Fibroblast of skin of scalp (primary cell): ENCODE measurements at places on chromosomes 1 and 21.

GRCh38 chr1:94688646-94689045, 131.5 kb upstream of the SLC44A3 start:
- no peak for DNase-seq

DNA sequence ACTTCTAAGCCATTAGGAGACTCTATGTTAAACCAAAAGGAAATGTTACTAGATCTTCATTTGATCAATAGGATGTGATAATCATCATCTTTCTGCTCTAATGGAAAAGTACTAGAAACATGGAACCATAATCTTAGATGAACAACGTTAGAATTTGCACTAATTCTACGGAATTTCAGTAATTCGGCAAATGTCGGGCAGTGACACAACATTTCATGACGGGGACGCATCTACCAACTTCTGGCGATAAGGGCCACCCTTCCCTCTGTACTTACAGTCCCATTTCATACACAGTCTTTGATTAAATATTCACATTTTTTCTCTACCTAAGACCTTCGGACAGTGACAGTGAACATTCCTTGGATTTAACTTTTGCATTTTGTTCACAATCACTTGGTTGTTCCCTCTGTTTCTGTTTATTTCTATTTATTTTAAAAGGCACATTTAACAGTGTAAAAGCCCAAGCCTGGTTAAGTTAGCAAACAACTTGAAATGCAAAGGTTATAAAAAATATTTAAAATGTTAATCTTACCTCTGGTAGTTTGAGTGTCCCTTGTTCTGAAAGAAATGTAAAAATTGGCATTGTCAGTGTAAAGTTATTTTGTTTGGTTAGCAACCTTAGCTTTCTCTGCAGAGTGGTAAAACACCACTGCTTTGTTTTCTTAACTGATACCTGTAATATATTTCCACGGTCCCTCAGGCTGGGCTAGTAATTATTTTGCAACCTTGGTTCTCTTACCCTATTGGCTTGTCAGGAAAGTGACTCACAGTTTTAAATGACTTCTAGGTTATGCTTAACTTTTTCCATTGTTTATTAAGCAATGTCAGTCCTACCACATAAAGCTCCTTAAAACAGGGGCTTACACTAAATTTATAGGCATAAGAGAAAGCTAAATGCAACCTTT, 276.9 kb downstream of the VAV3 start:
- no peak for DNase-seq

- no peak for DNase-seq
Observed at GRCh38 chr1:91057784-91058183, 35.9 kb upstream of the ZNF644 start.

DNA sequence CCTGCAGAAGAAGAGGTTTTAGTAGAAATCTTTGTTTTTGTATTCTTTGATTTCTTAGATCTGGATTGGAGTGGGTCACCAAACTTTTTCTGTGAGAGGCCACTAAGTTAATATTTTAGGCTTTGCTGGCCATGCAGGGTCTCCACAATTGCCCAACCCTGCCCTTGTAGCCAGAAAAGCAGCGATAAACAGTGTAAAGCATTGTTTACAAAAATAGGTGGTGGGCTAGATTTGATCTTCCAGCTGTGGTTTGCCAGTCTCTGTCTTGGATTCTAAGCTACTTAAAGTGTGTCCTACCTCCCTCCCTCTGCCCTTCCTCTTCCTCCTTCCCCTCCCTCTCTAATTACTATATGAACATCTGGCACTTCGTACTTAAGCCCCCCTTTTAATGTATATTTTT, 68.0 kb downstream of the LAMC1 start:
- no peak for DNase-seq

GRCh38 chr1:193656841-193657240, 470.4 kb upstream of the B3GALT2 start:
- DNase-seq, result no peak

GRCh38 chr21:34029743-34030528, 43.4 kb upstream of the MRPS6 start:
- DNase-seq, result peak; percentile 83

DNA sequence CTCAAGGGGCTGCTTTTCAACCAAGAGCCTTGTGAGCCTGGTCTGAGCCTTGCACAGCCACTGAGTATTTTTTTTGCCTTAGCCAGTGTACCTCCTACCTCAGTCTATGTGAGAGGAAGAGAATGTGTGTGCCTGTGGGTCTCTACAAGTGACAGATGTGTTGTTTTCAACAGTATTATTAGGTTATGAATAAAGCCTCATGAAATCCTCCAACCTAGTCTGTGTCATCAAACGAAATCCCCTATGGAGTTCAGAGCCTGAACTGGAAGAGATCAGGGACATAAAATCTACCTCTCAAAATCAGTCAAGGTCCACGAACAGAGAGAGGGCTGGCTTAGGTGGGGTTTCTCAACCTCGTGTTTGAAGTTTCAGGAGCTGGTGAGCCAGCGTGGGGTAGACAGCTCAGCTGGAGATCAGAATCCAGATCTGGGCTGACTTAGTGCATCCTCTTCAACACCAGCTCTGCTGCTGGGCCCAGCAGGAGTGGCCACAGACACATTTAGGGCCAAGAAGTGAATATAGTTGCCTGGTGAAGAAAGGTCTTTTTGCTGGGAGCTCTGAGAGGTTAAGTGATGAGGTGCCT, 8.2 kb downstream of the XKR8 start:
- DNase-seq, result no peak

DNA sequence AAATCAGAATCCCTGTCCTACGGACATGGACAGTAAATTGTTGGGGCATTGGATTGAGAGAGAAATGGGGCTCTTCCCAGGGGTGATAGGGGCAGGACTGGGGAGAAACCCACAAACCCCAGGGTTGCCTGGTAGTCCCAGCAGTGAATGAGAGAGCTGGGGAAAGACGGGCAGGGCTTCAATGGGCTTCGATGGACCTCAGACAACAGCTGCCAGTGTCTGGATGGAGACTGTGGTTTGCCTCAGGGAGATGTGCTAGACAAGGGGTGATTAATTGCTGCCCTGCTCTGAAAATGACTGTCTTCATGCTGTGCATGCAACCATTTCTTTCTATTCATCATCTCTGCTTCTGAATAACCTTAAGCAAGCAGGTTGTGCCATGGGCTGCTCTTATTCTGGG, 7.4 kb downstream of the GPR25 start:
- DNase-seq, result no peak

DNA sequence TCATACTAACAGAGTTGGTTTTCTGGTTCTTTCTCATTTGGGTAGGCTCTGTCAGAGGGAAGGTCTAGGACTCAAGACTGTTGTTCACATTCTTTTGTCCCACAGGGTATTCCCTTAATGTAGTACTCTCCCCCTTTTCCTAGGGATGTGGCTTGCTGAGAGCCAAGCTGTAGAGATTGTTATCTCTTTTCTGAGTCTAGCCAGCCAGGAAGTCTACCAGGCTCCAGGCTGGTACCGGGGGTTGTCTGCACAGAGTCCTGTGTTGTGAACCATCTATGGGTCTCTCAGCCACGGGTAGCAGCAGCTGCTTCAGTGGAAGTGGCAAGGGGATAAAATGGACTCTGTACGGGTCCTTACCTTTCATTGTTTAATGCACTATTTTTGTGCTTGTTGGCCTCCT, 226.4 kb downstream of the LBR start:
- DNase-seq, result no peak

DNA sequence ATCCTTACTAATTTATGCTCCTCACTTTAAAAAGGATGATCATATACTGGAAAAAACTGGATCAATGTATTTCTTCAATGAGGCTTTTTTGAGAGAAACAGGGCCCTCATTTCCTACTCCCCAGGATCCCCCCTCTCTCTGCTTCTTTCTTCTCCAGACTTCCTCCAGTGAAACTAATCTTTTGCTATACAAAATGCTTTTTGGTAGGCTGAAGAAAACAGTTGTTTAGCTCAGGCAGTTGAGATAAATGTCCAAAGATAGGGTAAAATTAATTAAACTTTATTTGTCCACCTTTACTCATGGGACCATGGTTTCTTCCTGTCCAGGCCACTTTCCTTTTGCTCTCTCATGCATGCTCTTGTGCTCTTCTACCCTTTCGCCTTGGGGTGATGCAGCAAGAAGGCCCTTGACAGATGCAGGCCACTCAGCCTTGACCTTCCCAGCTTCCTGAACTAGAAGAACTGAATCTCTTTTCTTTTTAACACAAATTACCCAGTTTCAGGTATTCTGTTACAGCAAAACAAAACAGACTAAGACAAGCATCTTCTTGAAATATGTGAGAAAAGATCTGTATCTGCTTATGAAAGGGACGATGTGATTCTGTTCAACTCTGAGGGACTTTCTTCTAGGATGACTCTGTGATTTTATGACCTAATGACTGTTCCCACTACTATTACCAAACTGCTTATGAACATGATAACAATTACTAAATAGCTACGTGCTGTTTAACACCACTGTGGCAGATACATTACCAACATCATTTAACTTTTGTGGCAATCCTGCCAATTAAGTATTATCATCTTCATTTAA, 63.7 kb downstream of the NVL start:
- no peak for DNase-seq

GRCh38 chr1:39866767-39867166, 16.5 kb downstream of the TRIT1 start:
- peak; percentile 72 for DNase-seq

DNA sequence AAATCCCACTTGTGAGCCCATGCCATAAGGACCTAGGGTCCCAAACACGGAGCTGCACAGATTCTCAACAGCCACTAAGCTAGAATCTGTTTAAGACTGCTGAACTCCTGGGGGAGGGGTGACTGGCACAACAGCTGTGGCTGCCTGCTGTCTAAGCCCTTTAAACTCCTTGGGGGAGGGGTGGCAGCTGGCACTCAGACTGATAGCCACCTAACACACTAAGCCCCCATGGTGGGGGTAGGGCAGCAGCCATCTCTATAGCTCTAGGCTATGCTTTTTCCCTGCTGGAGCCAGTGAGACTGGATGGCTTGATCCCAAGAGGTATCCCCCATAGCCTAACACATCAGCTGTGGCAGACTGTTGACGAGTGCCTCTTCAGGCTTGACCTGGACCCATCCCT, 73.3 kb upstream of the FMO3 start:
- no peak for DNase-seq

- peak; percentile 71 for DNase-seq
Observed at GRCh38 chr1:107138767-107139445, 1.9 kb upstream of the NTNG1 start.

DNA sequence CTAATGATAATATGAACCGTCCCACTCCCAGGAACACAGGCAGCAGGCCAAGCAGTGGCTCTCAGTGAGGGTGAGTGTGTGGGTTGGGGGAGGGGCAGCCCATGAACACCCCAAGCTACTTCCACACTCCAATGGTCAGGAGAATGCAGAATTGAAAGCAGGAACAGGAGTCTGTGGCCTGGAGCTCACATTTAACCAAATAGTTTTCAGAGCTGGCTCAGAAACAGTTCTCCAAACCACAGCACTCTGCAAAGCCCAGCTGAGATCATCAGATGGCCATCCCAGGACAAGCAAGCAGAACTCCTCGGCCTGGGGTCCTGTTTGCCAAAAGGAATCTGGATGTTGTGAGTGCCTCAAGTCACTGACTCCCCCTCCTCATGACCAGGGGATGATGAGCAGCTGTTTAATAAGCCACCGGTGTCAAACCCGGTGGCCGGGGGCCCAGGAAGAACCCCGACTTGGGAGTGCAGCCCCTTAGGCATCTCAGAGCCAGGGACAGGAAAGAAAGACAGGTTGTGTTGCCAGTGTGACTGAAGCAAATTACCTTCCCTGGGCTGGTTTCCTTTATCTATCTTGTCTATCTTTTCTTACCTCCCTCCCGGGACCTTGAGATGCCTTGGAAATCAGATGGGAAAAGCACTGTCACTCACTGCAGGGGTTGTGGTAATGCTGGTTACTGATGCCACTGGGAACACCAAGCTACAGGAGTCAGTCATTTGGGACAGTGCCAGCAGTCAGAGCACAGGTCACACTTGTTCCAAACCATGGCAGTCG, 20.4 kb downstream of the DEGS1 start:
- DNase-seq, result peak; percentile 85

DNA sequence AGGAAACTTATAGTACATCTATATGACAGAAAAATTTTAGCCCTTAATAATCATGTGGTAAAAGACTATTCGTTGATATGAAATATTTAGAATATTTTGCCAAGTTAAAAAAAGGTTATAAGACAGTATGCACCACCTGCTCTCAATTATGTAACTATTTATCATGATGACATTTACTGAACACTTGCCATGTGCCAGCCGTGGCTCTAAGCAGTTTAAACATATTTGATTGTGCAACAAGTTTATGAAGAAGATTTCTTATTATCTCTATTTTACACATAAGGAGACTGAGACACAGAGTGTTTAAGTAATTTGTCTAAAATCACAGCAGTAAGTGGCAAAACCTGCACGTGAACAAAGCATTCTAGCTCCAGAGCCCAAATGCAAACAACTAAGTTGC, 199.3 kb upstream of the JUN start:
- DNase-seq, result peak; percentile 76

DNA sequence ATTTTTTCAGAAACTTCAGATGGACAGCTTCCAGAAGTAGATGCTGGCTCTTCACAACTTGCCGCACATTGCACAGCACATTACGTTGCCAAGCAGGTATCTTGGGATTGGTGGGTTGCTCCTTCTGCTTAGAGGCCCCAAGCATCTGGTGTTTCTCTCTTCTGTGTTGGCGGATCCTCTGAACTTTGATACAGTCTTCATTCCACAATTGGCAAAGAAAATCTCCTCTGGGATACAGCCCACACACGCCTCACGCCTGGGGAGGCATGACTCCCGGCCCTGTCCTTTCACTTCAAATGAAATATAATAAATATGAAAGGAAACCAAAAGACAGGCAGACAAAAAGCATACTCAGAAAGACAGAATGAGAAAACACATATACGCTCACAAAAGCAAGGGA, 72.3 kb upstream of the PPP2R5A start:
- no peak for DNase-seq

DNA sequence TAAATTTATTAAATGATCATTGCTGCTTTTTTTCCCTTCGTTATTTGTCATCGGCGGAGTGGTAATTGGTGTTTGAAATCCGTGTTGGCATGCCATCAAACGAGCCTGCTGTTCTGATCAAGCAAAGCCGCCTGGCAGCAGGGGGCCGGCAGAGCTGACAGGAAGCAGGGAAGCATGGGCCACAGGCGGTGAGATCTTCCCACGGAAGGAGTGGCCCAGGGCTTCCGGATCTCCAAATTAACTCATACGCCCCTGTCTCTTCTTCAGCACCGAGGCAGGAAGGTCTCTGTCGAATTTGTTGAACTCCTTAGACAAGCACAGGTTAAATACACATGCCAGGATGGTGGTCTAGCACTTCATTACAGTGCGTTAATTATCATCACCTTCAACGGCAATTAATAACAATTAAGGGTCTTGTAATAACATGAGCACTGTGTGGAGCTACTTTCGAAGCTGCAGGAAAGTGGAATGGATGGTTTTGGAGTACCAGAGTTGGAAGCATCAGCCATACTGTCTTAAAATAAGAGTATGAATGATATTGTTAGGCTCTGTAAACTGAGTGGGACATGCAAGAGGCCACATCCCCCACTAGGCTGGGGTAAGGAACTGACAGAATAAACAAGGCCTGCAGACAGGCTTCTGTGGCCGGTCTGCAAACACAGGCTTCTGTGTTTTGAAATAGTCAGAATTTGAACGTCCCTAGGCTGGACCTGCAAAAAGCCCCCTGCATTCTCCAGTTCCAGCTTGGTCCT, 199.4 kb upstream of the DAB1 start:
- DNase-seq, result peak; percentile 63
